T-helper 2 cell (primary cell): ENCODE measurements at places on chromosomes 3 and 15.

DNA sequence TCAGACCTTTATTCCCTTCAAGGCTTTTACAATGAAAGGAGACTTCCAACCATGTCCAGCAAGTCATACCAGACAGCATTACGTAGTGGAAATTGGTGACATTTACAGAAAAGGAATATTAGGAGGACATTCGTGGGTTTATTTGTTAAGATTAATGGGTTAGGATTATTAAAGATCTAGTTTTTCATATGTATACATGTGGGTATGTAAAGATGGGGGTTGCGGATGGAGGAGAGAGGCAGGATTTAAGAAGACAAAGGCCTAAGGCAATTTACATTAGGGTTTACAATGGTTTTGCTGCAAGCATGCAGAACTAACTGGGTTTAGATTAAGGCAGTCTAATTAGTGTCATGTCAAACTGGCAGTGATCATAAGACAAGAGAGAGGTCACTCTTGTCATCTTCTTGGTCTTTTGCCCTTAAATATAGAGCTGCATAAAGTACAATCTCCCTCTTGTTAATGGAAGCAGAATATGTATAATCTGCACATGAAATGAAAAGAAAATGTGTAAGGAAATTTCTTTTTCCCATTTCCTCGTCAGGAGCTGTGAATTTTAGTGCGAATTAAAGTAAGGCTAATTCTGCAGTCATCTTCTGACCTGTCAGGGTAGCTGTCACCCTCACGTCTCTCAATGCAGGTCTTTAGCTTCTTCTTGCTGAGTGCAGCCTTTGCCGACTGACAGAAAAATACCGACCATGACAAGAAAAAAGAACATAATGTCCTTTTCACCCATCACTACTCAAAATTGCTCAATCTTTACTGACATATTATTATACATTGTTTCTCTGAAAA, 258.9 kb upstream of the MEIS2 start:
- no peak for DNase-seq

DNA sequence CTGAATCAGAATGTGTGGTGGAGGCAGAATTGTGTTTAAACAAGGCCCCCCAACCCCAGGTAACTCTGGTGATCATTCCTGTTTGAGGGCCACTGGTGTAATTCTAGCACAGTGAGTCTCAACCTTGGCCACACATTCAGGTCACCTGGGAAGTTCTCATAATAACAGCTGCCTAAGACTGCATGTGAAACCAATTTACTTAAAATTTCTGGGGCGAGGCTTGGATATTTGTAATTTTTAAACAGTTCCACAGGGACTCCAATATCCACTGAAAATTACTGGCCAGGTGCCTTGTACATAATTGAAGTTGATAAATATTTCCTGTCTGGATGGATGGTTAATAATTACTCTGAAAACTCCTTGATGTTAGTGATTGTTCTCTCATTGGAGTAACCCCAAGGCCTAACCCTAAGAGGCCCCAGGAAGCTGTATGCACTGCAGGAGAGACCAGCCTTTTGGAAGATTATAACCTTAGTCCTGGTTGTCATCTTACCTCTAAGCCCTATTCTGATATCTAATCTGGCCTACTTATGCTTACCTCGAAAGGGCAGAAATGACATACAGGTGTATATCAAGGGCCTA, 25.7 kb upstream of the EPHB1 start:
- no peak for DNase-seq

DNA sequence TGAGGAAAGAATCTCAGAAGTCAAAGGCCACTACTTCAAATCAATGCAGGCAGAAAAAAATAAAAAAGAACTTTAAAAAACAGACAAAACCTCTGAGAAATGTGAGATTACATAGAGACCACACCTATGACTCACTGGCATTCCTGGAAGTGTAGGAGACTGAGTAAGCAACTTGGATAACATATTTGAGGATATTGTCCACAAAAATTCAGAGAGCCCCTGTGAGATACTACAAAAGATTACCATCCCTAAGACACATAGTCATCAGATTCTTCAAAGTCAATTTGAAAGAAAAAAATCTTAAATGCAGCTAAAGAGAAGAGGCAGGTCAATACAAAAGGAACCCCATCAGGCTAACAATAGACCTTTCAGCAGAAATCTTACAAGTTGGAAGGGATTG, 887.3 kb downstream of the NTRK3 start:
- no peak for DNase-seq

DNA sequence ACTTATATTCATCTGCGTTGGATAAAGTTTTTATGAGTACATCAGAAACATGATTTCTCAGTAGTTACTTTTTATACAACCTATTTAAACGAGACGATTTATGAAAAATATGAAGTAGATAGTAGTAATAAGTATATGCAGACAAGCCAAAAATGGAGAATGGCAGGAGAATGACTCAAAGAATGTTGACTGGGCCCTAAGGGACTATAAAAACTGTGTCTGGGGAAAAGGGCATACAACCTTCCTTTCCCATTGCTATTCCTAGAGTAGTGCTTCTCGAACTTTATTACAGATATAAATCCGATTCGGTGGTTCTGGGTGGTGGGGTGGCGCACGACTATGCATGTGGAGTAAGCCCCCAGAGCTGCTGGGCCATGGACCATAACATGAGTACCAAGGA, 558.5 kb downstream of the FOXP1 start:
- no peak for DNase-seq

DNA sequence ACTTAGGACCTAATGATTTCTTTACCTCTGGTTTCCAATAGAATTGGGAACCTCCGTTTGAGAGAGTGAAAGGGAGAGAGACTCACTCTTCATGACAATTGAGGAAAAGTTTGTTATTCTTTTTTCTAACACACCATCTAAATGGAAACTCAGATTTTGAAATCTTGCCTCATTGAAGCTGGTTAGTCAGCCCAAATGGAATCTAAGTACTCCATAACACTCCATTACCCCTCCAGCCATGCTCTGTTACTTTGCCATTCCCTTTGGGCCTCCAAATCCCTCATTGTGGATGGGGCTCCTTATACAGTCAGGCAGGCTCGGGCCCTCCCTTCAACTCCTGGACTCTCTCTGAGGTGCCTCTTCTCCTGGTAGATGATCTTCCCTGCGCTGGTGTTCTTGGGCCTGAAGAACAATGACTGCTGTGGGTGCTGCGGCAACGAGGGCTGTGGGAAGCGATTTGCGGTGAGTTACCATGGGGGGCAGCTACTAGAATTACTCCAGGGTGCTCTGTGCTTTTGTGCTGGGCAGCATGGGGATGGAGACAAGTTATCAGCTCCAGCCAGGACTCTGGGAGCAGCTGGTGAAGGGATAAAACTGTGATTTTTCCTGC, 1.1 kb downstream of the TM4SF4 start:
- DNase-seq: no peak

GRCh38 chr15:86001200-86001599, 78.5 kb upstream of the AGBL1 start:
- no peak for DNase-seq

DNA sequence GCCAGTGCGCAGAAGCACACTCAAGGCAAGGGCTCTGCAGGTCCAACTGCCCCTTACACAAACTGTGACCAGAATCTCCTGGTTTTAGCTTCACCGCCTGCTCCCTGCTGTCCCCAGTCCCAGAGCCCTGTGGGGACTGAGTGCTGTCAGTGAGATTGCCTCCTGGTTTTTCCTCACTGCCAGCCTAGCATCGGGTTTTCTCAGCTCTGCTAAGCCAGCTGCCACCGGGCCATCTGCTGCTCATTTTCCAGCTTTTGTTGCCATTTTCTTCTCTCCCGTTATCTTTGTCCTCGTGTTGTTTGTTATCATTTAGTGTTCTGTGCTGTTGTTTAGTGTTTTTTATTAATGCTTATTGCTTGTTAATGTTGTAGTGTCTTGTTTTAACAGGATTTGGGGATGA, 79.5 kb upstream of the BLM start:
- DNase-seq: no peak

DNA sequence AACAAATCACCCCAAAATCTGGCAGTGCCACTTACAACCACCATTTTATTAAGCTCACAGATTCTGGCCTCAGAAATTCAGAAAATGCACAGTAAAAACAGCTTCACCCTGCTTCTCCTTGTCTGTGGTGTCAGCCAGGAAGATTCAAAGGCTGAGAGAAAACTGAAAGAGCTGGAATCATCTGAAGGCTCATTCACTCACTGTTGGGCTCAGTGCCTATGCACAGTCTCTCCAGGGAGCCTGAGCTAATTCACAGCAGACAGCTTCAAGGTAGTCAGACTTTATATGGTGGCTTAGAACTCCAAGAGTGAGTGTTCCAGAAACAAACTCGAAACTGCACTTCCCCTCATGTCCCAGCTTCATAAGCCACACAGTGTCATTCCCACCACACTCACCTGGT, 16.5 kb upstream of the PLOD2 start:
- DNase-seq: no peak

- no peak for DNase-seq
These were observed 474.8 kb upstream of the GBE1 start for GRCh38 chr3:82236257-82236656.

GRCh38 chr3:3560591-3561311, 238.5 kb upstream of the LRRN1 start:
- no peak for DNase-seq

- no peak for DNase-seq
These were observed 238.9 kb downstream of the SUCLG2 start for GRCh38 chr3:67415511-67415910.

DNA sequence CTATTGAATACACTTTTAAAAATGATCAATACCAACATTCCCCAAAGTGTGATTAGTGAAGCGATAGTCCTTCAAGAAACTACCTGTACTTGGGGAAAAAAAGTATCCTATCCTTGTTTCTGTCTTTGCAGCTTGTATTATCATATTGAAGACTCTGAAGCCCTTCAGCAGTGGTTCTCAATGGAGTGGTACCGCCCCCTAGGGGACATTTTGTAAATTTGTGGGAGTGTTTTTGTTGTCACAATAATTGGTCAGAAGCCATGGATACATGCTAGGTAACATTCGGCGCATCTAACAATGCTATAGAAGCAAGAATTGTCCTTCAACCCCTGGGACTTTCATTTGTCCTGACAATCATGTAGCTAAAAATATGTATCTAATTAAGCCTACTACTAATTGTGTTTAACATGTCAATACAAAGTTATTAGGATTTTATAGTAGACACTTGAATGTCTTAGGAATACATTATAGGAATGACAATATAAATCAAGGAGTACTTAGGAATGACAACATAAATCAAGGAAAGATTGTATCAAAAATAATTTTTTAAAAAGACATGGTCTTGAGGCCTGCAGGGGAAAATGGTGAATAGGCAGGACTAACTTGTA, 53.7 kb downstream of the NMD3 start:
- DNase-seq: peak; percentile 53

DNA sequence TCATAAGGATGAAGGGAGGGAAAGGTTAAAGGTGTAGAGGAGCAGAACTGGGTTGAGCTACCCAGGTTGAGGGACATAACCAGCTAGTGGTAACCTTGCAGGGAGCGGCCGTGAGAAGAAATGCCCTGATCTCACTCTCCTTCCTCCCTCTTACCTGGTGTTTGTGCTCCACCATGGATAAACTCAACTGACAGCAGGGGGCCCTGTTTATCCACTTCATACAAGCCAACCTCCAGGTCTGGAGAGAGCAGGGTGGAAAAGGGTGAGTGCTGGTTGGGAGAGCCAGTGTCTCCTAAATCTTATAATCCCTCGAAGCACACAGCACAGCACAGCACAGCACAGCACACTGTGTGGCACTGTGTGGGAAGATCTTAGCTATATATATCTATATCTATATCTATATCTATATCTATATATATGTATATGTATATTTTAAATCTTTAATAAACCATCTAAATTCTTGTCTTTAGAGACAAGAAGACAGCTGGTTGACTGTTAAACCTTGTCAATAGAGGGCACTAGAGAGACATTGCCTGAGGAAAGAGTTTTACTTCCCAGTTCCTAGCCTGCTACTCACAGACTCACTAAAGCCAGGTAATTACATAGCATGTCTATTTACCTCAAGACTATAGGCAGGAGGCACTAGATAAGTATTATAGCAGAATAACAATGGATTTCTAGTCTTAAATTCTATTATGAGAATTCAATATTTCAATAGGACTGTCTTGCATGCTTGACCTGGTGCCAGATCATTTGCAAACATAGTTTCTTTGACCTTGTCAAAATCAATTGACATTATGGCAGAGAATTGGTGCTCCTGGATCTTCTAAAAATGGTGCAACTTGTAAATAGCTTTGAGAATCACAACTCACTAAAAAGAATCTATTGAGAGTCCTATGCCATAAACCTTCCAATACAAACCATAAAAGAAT, 21.7 kb upstream of the FMN1 start:
- DNase-seq: no peak

GRCh38 chr15:32823750-32824149, 105.9 kb downstream of the GREM1 start:
- DNase-seq: no peak

GRCh38 chr15:92803852-92804609, 96.1 kb upstream of the CHD2 start:
- peak; percentile 80 for DNase-seq

DNA sequence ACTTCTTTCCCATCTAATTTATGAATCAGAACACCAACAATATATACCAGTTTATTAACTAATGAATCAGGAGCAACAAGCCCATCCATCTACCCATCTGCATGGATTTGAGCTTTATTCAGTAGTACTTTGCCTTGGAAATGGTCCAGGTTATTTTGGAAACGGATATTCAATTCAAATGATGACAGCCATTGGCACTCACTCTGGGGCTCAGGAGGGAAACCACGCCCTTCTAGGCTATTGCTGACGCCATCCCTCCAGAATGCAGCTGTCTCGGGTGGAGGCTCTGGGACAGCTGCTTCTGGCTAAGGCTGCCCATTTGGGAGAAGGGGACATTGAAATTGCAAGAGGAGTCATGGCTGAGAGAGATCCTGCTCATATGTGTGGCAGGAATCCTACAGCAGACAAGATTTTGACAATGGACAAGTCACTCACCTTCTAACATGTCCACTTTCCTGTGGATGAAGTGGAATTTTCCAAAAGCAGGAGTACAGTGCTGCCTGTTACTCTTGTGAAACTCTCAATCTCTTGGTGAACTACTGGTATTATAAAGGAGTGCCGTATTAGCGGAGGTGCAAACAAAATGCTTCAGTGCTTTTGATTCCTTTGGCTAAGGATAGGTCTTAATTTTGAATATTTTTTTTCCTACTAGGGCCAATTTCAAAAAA, 29.3 kb upstream of the TRAK1 start:
- DNase-seq: no peak

GRCh38 chr3:9251055-9251786, 1.8 kb upstream of the SRGAP3 start:
- DNase-seq: no peak

- no peak for DNase-seq
These were observed 292.5 kb downstream of the ZPLD1 start for GRCh38 chr3:102727340-102727739.

- no peak for DNase-seq
These were observed 68.7 kb upstream of the SNRK start for GRCh38 chr3:43217633-43218032.

DNA sequence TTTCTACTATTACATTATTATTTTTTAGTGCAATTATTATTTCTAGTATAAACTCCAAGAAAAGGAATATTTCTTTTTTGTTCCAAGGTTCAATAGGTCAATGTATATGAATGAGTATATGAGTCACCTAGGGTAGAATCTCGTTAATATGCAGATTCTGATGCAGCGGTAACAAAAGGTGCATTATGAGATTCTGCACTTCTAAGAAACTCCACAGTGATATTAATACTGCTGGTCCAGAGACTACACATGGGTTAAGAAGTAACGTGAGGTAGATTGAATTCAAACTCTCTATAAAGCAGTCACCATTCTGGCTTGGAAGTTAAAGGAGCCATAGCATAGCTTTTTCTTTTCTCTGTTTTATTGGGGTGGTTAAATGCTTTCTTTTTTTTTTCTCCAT, 596.2 kb upstream of the TBL1XR1 start:
- DNase-seq: no peak

GRCh38 chr3:187314176-187314575, 22.6 kb upstream of the MASP1 start:
- DNase-seq: no peak

- DNase-seq: no peak
These were observed 145.9 kb downstream of the TNIK start for GRCh38 chr3:171314341-171314740.
